NCI-H2171 treated with DMSO at 0.1 percent for 48 hours (cell line): ENCODE measurements at places on chromosomes 6 and 20.

- DNase-seq = peak; percentile 90
Observed at GRCh38 chr6:144749263-144749662, 464.1 kb downstream of the UTRN start.

DNA sequence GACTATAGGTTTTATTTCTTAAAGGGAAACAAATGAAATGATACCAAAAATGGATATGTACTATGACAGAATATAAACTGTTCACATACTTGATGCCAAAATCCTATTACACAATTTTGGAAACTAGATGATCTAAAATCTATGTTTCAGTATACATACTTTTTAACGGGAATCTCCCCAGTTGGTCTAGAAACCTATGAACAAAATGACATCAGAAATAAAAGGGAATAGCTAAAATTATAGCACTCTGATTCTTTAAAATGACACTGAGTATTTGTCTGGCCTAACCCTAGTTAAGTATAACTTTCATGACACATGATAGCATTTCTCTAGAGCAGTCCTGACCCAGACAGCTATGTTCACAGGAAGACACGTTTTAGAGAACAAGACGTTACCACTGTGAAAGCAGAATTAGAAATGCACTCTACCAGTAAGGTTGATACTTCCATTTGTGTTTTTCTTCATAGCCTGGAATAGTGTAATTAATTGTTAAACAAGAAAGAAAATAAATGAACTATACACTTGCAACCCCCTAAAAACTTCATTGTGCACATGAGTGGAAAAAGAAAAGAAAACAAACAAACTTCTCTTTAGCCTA is 3.3 kb downstream of the OSER1 start:
- DNase-seq = no peak

GRCh38 chr20:9886227-9886626 is 47.4 kb upstream of the PAK5 start:
- no peak for DNase-seq

GRCh38 chr6:163539101-163539762 is 124.7 kb downstream of the QKI start:
- no peak for DNase-seq

- DNase-seq = peak; percentile 53
Observed at GRCh38 chr6:21284166-21284565, 309.4 kb upstream of the SOX4 start.
